ENCODE measurements at places on chromosomes 5 and 9. TPM values are rescaled to one million over a fixed set of nuclear protein-coding genes. Genes with fewer than 3 reads are reported as not detected.

Gene CA9
- 8.3 TPM for total RNA-seq

Gene INSL4
- total RNA-seq = not detected

Gene HMCN2
- not detected for total RNA-seq

Gene DAP
- total RNA-seq = 33.2 TPM

Gene GABRG2
- total RNA-seq = not detected

Gene ORM2
- not detected for total RNA-seq

Gene C9orf40
- 5.5 TPM for total RNA-seq

Gene PPIC
- 42.4 TPM for total RNA-seq

Gene ENDOG
- 10.1 TPM for total RNA-seq

Gene PDE8B
- total RNA-seq = 0.65 TPM

Gene TAL2
- total RNA-seq = not detected

Gene CDO1
- total RNA-seq = 0.72 TPM

Gene TRPM6
- 0.32 TPM for total RNA-seq

Gene BTNL9
- total RNA-seq = not detected

Gene CDC20B
- not detected for total RNA-seq

Gene PCDHGA12
- 27.1 TPM for total RNA-seq

Gene DMRT2
- not detected for total RNA-seq

Gene FIBCD1
- total RNA-seq = 0.65 TPM

Gene UBE2QL1
- not detected for total RNA-seq

Gene SHISAL2B
- total RNA-seq = not detected

Gene OTULINL
- total RNA-seq = not detected

Gene FTMT
- total RNA-seq = not detected

Gene ARHGEF37
- total RNA-seq = 6.3 TPM

Gene PKD2L2
- not detected for total RNA-seq

Gene PPP1R2B
- not detected for total RNA-seq

Gene ABHD17B
- total RNA-seq = 10.0 TPM

Gene PLCXD3
- total RNA-seq = 20.9 TPM

Gene PCDHA7
- 0.72 TPM for total RNA-seq

Gene UGT3A2
- total RNA-seq = not detected

Gene SPINK6
- total RNA-seq = not detected

Gene TMEM174
- not detected for total RNA-seq

Gene ADAMTS6
- 3.1 TPM for total RNA-seq

Gene TMEM8B
- 2.0 TPM for total RNA-seq

Gene NEUROG1
- not detected for total RNA-seq

Gene LCN1
- total RNA-seq = not detected

Gene CRB2
- not detected for total RNA-seq

Gene GNA14
- total RNA-seq = 8.3 TPM

Gene TERT
- not detected for total RNA-seq

Gene CDH18
- total RNA-seq = not detected

Gene SLC45A2
- not detected for total RNA-seq

Gene CD180
- total RNA-seq = not detected
